ENCODE measurements at places on chromosomes 1 and 21.

DNA sequence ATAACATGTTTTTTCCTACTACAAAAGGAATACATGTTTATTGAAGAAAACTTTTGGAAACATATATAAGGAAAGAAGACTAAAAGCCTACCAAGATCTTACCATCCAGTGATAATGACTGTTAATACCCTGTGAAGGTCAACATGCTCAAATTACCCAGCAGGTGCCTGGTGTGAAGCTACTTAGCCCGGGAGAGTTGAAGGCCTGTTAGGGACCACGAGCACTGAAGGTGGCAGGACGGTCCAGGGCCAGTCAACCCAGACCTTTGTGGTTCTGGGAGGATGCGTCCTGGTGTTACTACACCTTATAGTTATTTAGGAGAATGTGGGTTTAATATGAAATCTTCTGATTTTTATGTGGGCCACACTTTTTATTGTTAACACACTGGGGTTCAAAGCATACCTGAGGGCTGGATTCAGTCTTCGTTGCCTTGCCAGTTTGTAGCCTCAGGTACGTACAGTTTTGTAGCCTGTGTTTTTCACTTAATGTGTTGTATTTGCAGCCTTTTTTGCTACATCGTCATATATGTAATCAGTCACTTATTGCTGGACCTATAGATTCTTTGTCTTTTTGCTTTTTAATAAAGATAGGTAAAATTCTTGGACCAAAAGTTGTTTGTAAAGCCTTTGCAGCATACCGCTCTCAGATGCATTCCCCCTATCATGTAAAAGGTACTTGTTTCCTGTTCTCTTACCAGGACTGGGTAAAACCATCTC, 9.8 kb downstream of the ITSN1 start:
- no peak for DNase-seq

DNA sequence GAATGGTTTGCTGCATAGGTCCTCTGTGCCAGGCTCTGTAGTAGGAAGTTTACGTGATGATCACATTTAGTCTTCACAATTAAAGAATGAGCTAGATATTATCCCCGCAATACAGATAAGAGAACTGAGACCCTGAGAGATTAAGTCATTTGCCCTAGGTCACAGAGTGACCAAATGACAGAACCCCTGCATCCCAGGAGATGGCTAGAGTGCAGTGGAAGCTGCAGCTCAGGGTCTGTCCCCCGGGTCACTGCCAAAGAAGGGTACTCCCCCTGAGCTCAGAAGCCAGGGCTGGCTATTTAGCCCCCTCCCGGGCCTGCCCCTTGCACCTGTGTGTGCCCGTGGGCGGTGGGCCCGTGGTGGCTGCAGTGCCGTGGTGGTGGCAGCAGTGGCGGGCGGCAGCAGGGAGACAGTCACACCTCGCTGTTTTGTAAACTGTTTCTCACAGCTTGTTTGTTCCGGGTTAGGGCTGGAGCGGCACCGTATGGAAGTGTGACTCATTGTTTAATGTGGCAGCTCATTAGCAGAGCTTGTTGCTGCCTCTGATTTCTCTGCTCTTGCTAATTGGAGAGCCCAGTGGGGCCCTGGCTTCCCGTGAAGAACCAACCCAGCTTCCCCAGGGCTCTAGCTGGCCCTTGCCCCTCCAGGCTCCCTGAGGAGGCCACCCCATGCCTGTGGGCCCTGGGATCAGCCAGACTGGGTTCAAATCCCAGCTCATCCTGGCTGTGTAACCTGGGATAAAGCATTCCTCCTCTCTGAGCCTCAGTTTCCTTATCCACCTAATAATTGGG, 19.3 kb upstream of the FOXO6 start:
- DNase-seq = no peak

DNA sequence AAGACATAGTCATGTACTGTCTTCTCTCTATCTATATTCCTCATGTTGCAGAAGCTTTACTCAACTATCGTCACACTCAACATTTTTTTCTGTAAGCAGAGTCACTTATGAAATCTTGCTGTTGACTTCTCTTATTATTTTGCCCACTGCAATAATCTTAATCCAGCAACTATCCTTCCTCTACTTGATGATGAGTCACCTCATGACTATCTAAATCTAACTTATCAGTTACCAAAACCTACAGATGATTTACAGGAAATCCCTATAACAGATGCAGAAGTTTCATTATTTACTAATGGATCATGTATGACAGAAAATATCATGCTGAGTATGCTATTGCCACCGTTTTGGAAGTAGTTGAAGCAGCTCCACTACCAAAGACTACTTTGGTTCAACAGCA, 378.9 kb downstream of the DUSP10 start:
- DNase-seq = no peak

DNA sequence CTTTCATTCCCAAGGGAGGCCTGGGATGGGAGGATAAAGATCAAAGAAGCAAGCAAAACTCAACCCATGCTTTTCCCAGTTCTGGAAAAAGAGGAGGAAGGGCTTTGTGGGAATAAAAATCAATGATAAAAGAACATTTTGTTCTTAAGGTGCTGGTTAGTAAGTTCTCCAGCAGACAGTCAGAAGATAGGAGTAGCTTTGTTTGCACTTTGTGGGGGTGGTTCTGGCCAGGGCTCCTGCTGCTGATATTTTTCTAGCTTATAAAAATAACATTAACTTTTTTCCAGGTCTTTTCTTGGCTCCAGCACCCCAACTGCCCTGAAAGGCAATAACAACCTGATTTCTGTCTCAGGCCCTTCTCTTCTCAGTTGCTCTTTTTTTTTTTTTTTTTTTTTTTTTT, 220.0 kb downstream of the FGGY start:
- DNase-seq = no peak
